CD4-positive, alpha-beta T cell treated with Interleukin-2 at 100 ng/mL for 4 hours (primary cell): ENCODE measurements at places on chromosomes 11 and 22.

DNA sequence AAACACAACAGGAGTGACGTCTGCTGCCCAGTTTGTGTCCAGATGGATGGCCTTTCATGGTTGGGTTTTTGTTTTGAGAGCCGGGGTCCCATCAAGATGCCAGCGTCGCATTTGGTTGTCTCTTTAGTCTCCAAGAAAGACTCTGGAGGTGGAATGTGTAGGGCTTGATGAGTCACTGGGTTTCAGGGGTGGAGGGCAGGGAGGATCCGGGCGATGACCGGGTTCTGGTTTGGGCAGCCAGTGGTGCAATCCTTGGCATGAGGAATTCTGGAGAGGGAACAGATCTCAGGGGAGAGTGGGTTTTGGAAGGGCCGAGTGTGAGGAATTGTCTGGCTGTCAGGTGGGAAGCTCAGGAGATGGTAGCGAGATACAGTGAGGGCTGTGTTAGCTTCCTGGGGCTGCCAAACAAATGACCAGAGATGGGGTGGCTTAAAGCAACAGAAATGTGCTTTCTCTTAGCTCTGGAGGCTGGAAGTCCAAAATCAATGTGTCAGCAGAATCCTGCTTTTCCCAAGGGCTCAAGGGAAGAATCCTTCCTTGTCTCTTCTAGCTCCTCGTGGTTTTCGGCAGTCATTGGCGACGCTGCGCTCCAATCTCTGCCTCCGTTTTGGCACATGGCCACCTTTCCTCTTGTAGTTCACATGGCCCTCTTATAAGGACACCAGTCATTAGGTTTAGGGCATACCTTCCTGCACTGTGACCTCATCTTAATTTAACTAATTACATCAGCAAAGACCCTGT lies 26.4 kb upstream of the PPFIA1 start:
- DNase-seq = no peak

- no peak for DNase-seq
These were observed 7.8 kb upstream of the RBM4B start for GRCh38 chr11:66685276-66686099.

- DNase-seq = no peak
These were observed 960.9 kb upstream of the FAT3 start for GRCh38 chr11:91263496-91264365.

DNA sequence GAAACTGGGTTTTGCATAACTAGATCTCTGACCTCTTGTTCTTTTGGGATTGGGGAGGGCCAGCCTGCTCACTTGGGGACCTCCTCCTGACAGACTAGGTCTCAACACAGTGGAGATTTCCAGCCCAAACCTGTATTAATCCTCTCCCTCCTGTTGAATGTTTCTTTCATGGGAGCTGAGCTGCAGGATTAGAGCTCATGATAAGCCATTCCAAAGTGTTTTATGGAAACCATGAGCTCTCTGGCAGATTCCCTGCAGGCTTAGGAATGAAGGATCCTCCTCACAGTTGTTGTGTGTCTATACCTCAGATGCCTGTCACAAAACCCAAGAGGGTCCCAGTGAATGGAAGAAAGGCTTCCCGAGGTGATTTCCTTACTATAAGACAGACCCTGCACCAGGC lies 248.4 kb upstream of the B3GAT1 start:
- no peak for DNase-seq

- no peak for DNase-seq
These were observed 43.4 kb downstream of the WEE1 start for GRCh38 chr11:9616858-9617257.

DNA sequence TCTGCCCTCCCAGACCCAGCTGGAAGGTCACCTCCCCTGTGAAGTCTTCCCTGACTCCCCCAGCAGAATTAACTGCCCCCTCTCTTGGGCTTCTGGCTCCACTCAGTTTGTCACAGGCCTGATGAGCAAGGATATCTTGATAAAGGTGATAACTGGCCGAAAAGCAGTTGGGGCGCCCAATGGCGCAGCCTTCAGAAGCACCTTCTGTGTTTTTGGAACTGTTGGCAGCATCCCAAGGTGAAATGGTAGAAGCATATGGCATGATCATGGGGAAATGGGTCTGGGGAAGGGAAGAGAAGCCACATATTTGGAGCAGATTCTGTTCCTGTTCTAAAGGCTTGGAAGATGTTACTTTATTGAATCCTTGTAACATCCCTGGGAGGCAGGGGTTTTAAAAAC lies 2.8 kb upstream of the TAB1 start:
- no peak for DNase-seq

DNA sequence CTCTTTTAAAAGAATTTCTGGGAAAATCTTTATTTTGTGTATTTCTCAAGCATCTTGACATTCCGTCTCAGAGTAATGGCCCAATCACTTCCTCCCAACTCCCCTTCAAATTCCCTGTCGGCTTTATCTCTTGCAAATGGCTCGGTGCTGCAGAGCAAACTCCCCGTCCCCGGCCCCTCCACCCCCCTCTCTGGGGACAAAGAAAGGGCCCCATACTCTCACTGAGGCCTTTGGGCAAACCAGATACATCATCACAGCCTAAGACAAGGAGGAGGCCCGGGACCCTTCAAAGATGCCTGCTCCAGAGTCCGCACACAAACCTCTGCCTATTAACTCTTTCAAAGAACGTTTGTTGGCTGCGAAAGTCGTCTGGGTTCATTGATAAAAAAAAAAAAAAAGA lies 3.9 kb upstream of the SMIM38 start:
- DNase-seq = no peak

GRCh38 chr11:73252577-73253191 lies 19.5 kb upstream of the P2RY6 start:
- DNase-seq = no peak

GRCh38 chr11:58289266-58289665 lies 21.2 kb upstream of the OR10W1 start:
- no peak for DNase-seq

DNA sequence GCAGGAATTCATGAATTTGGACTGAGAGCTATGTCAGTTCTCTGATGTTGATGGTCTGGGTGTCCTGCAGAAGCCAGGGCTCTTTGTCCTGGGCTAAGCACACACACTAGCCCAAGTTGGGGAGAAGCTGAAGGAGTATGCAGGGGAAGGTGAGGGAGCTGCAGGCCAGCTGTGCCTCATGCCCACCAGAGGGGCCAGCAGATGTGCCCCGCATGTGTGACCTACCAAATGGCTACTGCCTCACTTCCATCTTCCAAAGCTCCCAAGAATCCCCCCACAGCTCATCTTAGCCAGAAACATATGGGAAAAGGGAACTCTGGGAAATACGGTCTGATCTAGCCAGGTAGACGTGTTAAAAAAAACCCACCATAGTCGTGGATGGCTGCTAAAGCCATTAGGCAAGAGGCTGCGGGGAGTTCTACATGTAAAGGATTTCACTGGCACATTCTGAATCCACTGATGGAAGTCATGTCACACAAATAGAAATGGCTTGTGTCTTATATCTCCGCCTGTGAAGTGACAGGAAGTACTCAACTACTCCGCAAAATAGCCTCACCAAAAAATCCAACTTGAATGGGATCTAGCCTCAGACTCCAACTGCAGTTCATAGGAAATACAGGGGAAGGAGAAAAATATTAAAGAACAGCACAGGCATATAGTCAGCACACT lies 96.3 kb upstream of the CLMP start:
- DNase-seq = no peak

- DNase-seq = no peak
These were observed 2.6 kb upstream of the LTBP3 start for GRCh38 chr11:65560555-65561418.

DNA sequence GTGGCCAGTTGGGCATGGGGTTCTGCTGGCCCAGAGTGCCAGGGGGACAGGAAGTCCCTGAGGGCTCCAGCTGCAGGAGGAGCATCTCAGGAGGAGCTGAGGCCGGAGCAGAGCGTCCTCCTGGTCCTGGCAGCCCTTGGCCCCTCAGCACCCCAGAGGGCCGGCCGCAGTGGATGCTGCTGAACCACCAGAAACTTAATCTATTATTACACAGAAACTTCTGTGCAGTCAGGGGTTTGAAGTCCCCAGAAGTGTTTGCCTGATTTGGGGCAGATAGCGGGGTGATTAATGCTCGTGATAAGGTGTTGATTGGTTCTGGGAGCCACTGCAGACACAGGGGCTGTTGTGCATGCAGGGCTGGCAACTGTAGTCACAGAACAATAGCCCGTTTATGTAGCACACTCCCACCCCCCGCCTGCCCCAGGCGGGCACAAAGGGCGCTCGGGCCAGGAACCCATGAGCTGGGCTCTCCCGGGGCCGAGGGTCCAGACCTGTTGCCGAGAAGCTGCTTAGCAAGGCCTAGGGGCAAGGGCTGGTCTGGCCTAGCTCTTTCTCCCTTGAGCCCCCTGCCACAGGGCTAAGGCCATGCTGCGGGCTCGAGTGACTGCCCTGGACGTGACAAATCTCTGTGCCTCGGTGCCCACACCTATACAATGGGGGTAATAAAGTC lies 29.0 kb upstream of the KCNQ1OT1 start:
- no peak for DNase-seq

- no peak for DNase-seq
These were observed 29.7 kb upstream of the NDUFC2 start for GRCh38 chr11:78109081-78110015.

GRCh38 chr11:5204787-5205186 lies 4.3 kb upstream of the OR51V1 start:
- no peak for DNase-seq

DNA sequence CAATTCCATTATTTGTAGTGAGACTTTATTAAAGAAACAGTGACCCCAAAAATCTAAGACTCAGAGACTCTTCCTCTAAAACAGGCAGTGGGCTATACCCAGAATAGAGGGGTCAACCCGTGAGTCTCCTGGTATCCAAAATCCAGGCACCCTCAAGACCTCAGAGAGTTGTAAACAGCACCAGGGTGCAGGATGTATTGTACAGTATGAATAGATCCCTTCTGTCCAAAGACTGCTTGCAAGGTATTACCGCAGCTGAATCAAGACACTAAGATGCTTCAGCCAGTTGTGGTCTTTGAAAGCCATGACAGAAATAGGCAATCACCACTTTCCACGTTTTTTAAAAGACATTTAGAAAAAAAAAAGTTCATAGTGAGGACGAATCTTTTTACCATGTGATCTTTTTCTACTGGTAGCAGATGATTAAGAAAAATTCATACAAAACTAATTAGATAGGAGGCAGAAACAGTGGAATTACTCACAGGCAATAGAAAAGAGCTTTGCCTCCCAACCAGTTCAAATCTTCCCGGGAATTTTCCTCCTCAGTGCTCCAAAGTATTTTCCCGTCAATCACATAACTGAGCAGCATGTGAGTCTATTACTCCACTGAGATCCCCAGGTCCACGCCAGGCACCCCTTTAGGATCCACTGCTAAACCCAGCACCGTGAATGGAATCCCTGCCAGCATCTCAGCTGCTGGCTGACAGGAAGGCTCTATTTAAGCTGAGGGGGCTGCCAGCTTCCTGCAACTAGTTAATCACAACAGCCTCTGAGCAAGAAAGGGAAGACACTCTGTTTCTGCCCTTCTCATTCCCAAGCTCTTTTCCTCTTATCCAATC lies 113.1 kb downstream of the ETS1 start:
- no peak for DNase-seq

DNA sequence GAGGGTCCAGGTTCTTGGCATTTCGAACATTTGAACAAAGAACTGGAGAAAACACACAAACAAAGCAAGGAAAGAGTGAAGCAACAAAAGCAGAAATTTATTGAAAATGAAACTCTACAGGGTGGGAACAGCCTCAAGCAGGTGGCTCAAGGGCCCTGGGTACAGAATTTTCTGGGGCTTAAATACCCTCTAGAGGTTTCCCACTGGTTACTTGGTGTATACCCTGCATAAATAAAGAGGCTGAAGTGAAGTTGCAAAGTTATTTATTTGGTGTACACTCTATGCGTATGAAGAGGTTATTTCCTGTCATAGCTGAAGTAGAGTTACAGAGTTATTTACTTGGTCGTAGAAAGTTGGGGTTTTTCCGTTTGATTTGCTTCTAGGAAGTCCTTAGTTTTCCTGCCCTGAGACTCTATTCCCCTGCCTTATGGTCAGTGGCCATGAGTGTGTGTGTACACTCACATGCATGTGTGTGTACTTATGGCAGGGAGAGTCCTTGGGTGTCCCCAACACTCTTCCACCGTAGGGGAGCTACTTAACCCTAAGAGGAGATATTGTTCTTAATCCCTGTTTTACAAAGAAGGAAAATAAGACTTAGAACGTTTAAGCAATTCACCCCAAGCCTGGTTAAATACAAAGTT lies 5.6 kb upstream of the SMCO4 start:
- DNase-seq = no peak

- peak; percentile 77 for DNase-seq
These were observed 1.2 kb upstream of the CERK start for GRCh38 chr22:46739094-46739870.

- DNase-seq = no peak
These were observed 299.0 kb downstream of the FAT3 start for GRCh38 chr11:92523611-92524010.

DNA sequence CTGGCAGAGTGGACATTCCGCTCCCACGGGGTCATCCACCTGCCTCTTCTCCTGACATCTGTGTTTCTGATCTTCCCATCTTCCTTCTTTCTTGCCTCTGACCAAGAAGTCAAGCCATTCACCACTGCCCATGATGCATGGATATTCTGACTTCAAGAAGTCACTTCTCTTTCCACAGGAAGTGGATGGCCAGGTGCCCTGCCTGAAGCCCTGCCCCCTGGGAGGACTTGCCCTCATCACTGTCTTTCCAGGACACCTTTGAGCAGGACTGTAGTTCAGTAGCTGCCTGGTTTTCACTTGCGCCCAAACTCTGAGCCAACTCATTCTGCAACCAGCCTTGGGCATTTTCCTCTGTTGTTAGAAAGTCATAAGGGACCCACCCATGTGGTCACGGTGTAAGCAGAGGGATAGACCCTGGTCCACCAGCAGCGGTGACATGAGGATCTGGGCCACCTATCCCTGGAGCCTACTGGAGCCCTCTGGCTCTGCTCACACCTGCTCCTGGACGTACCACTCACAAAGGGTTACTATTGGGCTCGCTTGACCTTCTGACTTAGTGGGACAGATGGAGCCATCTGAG lies 6.9 kb downstream of the CYTH4 start:
- no peak for DNase-seq

DNA sequence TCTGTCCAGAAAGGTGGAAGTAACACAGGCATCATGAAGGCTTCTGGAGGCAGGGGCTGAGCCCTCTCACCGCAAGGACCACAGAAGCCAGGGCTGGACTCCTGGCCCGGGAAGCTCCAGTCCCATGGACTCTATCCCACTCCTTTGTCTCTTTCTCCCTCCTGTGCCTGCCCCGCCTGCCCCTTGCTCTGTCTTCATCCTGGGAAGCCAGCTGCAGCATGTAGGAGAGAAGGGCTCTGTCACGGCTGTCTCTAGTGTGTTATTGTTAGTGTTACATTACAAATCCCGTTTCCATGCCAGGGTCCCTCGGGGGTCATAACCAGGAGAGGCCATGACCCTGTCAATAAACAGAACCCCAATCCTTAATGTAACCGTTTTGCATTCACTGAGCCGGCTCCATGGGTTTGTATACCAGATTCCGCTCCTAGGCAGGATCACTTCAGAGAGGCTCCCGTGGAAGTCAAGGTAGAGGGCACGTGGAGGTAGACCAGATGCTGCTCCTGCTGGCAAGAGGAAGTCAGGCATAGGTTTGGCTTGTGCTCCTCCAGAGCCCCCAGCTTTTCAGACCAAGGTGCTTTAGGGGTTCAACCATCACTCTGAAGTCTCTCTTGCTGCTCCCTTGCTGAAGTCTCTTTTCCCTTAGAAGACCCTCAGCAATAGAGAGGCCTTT lies 293.2 kb downstream of the ETS1 start:
- no peak for DNase-seq

- DNase-seq = peak; percentile 97
These were observed 100.5 kb downstream of the ZBTB16 start for GRCh38 chr11:114159802-114160632.

GRCh38 chr11:72576243-72576595 lies 98.0 kb downstream of the PDE2A start:
- no peak for DNase-seq

- no peak for DNase-seq
These were observed 636.7 kb downstream of the TBC1D22A start for GRCh38 chr22:47398921-47399790.
